ENCODE measurements at places on chromosomes 1 and 21.

- no peak for DNase-seq
These were observed 34.8 kb downstream of the TTLL7 start for GRCh38 chr1:83964153-83964552.

DNA sequence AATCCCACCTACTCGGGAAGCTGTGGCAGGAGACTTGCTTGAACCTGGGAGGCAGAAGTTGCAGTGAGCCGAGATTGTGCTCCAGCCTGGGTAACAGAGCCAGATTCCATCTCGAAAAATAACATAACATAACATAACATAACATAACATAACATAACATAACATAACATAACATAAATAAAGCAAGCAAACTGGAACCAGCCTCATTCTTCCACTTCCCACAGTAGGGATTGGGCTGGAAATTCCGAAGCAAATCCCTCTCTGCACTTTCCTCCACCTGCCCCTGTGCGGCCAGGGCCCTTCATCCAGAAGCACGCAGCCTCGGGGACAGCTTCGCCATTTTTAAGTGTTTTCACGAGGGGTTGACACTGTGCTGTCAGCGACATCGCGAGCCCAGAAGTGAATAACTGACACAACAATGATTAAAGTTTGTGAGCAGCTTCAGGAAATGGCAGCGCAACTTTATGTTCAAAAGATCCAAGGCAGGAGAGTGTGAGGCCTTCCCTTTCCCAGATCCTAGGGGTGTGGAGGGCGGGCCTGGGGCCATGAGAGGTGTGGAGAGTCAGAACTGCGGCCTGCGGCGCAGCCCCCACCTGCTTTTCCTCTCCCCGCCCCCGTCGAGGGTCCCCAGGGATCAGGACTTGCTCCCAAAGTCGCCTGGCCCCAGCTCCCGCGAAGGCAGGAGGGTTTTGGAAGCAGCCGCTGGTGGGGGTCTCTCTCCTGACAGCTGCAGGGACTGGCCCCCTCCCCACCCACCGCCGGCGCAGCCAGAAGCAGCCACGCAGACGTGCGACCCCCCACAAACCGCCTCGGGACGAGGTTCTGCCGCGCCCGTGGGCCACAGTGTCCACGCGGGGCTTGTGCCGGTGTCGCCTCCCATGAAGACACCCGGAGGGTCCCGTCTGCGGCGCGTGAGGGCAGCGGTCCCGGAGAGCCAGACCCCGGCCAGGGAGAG, 651 bp upstream of the GABRD start:
- DNase-seq, result no peak

- peak; percentile 7 for DNase-seq
These were observed 267.9 kb downstream of the ZNF326 start for GRCh38 chr1:90262791-90263190.

DNA sequence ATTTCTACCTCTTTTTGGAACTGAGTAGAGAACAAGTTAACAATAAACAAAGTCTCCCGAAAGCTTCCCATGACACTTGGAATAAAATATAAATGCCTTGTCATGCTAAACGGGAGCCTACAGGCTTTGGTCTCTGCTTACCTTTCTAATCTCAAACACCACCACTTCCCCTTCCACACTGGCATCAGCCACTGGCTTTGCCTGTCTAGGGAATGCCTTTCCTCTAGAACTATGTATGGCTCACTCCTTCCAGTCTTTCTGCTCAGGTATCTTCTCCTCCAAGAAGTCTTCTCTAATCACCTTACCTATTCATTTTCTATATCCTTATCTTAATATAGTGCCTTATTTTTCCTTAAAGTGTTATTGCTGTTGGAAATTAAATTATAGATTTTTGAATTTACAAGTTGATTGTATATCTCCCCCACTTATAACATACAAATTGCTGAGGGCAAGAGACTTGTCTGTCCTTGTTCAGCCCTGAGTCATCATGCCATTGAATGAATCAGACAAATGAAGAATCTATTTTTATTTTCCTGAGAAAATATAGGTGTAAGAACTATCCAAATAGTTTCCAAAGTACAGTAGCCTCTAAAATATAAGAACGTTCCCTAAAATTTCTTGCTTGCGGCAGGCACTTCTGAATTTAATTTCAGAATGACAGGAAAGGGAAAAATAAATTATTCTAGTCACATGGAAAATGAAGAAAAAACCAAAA, 119.2 kb downstream of the TM2D1 start:
- peak; percentile 8 for DNase-seq

- DNase-seq, result no peak
These were observed 1.4 kb downstream of the HLCS start for GRCh38 chr21:36964827-36965719.

DNA sequence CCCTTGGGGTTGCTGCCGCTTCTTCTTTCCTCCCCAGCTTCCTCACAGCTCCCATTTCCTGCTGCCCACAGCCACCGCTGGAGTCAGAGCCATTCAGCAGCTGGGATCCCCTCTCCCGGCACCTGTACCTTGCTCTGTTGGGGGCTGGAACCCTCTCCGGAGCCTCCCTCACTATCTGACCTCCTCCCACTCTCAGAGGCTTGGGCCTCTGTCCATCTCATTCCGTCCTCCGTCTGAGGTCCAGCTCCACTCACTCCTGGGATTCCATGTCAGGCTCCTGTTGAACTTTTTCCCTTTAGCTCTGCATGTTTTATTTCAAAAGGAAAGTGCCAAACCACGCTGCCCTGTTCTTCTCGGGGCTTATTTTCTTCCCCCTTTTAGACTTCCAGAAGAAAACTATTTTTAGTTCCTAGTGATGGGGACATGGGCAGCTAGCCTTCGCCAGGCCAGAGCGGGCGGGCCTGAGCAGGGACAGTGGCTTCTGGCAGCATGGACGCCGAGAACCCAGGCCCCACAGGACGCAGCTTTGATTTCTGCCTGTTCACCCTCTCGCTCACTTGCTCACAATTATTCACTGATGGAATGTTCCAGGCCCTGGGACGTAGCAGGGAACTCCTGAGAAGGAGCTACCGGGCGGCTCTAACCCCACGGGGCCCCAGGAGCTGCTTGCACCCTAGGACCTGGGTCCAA, 79.2 kb downstream of the ARHGEF10L start:
- no peak for DNase-seq

DNA sequence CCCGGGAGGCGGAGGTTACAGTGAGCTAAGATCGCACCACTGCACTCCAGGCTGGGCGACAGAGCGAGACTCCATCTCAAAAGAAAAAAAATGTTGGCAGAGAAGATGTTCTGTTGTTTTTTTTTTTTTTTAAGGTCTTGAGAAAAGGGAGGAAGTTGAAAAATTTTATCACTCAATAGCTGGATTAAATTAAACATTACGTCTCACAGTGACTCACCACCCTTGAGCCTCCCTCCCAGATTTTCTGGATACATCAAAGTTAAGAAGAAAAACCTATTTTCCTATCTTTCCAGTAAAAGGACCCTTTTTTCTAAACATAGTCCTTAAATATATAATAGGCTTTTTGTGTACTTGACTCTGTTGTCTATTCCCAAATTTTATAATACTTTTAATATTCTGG, 35.5 kb downstream of the IFNAR1 start:
- DNase-seq, result no peak

GRCh38 chr1:40316595-40317393, at the start of gene COL9A2:
Gene COL9A2, minus strand, starts transcription at chr1:40317286. Its CDS starts 89 bp downstream, at chr1:40317197.
- no peak for DNase-seq

DNA sequence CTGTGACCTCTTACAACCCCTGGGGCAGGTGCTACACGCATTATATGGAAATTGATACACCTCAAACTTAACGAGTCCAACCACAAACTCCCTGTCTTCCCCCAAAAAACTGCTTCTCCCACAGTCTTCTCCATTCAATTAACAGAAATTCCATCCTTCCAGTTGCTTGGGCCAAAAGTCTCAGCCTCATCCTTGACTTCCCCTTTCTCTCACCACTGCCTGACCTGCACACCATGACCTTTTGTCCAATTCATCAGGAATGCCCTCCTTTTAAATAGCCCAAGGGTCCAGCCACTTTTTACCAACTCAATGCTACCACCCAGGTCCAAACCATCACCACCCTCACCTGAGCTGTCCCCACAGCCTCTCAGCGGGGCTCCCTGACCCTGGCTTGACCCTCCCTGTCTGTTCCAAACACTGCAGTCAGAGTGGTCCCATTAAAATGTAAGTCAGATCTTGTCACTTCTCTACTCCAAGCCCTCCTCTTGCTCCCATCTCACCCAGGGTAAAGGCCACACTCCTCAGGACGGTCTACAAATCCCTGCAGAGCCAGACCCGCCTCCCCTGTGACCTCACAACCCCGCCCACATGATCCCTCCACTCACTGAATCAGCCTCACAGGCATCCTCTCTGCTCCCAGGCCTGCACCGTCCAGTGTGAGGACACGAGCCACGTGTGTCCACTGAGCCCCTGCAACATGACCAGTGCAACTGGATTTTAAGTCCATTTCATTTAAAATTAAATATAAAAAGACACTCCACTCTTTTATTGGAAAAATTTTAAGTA, 18.5 kb downstream of the KCNN3 start:
- no peak for DNase-seq

DNA sequence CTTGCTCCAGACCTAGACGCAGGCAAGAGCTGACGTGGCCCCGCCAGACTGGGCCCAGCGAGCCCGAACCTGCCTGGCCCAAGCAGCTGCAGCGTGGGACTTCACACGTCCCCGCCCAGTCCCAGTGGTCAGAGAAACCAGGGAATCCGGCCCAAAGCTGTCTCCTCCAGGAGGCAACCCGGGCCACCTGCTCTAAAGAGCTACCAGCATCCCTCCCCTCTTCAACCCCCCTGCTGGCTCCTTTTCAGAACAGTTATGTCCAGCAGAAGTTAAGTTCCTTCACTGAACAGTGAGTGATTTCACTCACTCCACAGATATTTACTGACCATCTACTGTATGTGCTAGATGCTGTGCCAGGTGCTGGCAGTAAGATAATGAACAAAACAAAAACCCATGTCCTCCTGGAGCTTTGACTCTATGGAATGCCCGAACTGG, 2.1 kb upstream of the EFNA1 start:
- DNase-seq, result no peak

DNA sequence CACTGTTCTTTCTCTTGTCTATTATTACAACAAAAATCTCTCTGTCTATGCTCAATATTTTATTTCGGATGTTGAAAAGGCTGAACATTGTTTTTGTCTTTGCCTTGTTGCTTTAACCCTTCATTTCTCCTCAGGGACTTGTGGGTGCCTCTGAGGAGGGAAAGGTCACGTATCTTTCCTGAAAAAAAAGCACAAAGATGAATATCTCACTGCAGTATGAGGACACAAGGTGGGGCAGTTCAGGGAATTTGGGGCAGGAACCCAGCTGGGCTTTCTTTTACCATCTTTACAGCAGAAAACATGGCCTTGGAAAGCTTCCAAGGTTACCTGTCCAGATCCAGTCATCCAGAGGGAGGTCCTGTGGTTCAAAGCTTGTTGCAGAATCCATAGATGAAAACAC, 99.1 kb upstream of the LPGAT1 start:
- DNase-seq, result no peak

DNA sequence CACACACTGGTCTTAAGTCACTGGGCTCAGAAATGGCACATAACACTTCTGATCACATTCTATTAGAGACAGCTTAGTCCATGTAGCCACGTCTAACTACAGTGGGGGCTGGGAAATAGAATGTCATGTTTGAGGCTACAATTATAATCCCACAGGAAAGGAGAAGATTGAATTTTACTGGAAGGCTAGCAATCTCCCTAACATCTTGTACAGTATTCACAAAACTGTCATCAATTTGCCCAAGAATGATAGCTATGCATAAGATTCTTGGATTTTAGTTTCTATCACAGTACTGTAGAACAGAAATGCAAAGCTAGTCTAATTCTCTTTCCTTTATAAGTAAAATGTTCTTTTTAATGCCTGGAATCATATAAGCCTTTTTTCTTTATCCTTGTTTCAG, 12.7 kb upstream of the ZMYM6 start:
- no peak for DNase-seq

GRCh38 chr1:155929057-155929456, 5.2 kb downstream of the KHDC4 start:
- no peak for DNase-seq

- no peak for DNase-seq
These were observed 85.5 kb downstream of the VWA5B1 start for GRCh38 chr1:20376171-20376570.

DNA sequence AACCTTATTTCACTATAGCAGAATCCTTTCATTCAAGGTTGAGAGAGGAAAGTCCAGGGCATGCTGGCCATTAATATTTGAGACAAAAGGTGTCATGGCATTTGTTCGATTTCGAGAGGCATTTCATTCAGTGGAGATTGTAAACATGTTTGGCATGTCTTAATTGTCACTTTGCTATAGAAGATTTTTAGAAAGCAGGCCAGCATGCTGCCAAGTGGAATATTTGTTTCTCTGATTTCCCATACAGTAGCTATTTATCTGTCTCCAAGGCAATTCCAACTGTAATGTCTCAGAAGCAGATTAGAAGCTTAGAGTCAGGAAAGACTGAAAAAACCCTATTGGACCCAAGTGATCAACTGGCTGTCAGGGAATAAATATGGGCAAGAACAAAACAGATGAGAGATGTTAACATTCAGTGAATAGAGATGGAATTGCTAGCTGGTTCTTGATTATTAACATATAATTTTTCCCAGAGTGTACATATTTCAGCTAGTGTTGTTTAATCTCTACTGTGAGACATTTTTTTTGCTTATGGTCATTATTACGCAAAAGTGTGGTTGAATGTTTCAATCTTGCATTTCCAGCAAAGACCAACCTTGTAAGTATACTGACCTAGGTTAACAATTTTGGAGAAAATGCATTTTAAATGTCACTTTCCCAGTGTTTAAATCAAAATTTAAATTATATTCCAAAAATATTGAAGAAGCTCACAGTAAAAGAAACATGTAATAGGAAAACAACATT, 174.6 kb downstream of the KCNK2 start:
- DNase-seq, result no peak

DNA sequence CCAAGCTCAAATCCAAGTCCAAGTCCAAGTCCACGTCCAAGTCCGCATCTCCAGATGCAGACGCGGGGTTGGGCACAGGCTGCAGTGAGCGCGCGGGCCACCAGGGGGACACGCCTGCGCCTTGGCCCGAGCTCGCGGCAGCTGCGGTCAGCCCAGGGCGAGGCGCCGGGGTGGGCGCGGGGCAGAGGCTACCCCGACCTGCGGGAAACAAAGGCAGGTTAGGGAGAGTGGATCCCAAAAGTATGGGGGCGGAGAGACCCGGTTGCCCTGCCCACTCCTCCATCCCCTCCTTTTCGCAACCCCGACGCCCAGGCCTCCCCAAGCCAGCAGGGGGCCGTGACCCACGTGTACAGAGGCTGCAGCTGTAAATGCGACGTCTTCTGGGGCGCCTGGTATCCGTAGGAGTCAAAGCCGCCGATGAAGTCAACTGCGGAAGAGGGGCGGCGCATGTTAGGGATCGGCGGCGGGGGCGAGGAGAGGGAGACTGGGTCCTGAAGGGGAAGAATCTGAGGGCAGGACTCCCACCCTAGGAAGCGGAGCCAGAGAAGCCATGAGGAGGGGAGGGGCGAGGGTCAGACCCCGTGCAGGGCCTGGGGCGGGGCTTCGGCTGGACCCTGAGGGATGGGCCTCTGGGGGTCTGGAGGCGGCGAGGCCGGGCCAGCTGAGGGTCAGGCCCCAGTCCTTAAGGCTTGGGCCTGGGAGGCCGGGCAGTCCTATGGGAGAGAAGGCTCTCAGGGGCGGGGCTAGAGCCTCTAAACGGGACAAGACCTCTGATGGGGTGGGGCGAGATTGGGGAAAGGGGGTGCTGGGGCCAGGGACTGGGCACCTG, 58.0 kb downstream of the NKAIN1 start:
- no peak for DNase-seq

GRCh38 chr1:203450479-203451149, 25.0 kb upstream of the PRELP start:
- no peak for DNase-seq

- DNase-seq, result no peak
These were observed 161.8 kb upstream of the IRF2BP2 start for GRCh38 chr1:234771642-234772344.

- DNase-seq, result no peak
These were observed 1.7 kb upstream of the LAMB3 start for GRCh38 chr1:209653915-209654351.

- no peak for DNase-seq
These were observed 16.7 kb downstream of the KDM1A start for GRCh38 chr1:23035823-23036452.
